Esophagus squamous epithelium (tissue), 5 donors: ENCODE measurements at places on chromosomes 3 and 15.

DNA sequence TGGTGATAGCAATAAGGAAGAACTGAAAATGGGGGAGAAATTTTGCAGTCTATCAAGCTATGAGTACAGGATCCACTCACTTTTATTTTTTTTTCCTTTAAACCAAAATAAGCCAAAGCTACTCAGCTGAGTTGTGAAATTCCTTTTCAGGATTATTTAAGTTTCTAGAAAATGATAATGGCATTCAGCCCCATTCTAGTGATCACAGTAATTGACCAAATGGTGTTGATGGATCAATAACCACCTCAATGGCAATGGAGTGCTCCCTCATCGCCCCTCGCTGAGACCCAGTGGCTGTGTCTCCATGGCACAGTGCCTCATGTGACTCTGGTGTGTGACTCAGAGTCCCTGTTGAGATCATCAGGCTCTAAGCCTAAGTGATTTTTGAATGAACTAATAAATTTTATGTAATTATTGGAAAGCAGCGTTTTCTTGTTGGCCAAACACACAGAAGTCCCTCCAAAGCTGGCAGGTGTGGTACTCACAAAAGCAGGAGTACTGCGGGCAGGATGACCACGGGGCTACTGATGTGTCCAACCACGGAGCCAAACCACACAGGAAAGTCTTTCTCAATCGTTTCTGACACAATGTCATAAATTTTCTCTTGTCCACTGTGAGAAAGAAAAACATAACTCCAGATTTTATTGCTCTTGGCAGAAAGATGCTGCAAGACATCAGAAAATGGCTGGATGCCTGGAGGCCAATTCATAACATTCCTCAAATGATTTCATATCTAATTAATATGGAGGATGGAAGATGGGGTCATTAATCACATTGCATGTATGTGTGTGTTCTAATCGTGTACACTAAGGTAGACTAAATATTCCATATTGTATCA is 14.4 kb upstream of the STARD5 start:
- DNase-seq, result no peak

- no peak for DNase-seq
Measured at GRCh38 chr3:184110316-184110725, 13.5 kb downstream of the HTR3E start.

GRCh38 chr3:79172241-79172640 is 595.6 kb downstream of the ROBO1 start:
- DNase-seq, result no peak

DNA sequence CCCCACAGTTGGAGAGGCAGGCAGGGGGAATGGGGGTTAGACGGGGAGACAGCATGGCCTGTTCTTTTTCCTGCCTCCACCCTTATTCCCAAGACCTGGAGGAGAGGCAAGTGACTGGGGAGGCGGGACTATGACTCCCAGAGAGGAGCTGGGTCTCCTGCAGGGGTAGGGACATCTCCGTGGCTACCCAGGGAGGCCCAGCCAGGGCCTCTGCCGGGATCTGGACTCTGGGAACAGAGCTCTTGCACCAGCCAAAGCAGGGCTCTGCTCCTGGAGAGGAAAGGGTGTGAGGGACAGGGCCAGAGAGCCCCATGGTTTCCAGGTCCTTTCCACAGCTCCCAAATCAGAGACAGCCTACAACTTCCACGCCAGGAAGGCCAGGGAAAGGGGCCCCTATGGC is 22.8 kb downstream of the CFAP100 start:
- no peak for DNase-seq

- no peak for DNase-seq
Measured at GRCh38 chr3:123333401-123333800, 115.5 kb downstream of the ADCY5 start.

DNA sequence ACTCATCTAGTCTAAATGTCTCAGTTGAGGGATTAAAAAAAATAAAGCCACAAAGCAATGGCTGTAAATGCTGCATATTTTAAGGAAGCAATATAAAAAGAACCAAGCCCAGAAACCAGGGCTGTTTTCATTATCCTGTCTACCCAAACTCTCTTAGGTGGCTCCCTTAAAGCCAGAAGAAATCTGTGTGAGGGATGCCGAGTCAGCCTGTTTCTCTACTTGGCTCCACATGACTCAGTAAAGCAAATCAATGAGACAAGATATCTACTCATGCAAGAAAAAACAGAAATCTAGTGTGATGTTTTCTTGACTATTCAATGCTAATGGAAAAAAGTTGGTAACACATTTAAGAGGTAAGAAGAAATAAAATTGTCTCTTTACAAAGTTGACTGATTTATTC is 296.2 kb downstream of the ZBTB20 start:
- DNase-seq, result no peak

- DNase-seq, result no peak
Measured at GRCh38 chr3:17623464-17623863, 119.0 kb downstream of the TBC1D5 start.

GRCh38 chr3:72977060-72977808 is 19.4 kb upstream of the PPP4R2 start:
- DNase-seq, result no peak

DNA sequence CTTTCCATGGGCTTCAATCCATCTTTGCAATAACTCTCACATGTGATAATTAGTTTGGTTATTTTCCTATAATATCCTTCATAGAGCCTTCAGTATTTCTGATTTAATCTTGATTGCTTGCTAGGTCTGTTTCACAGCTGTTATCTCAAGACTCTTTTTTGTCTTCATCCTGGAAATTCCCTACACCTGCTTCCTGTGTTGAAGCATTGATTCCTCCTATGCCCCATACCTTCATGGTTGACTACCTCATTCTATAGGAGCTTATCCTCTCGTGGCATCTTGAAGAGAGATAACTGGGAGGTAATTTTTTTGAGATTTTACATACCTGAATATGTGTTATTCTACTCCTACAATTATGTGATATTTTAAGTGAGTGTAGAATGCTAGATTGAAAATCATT is 26.7 kb downstream of the PIK3CA start:
- DNase-seq, result no peak

- no peak for DNase-seq
Measured at GRCh38 chr3:185365291-185366073, 2.5 kb downstream of the MAP3K13 start.

- no peak for DNase-seq
Measured at GRCh38 chr15:68524753-68525584, 53.8 kb upstream of the CORO2B start.

DNA sequence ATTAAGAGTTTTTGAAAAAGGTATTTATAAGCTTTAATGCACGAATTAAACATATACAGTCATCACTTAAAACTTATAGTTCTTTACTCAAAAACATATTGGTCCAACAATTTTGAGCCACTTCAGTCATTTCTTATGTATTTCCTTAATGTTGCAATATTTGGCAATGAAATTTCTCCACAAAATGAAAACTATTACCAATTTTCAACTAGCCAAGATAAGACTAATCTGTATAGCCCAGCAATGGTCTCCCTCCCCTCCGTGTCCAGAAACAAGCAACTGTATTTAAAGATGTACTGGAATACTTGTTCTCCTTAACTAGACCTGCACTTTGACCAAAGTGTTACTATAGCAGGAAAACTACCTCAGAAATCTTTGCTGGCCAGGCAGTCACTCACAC is 9.2 kb downstream of the ARF4 start:
- DNase-seq, result no peak

- no peak for DNase-seq
Measured at GRCh38 chr15:69400850-69401249, 13.3 kb upstream of the KIF23 start.

- no peak for DNase-seq
Measured at GRCh38 chr15:57924598-57924997, 140.9 kb downstream of the ALDH1A2 start.

GRCh38 chr3:18732474-18732873 is 307.3 kb upstream of the SATB1 start:
- no peak for DNase-seq

GRCh38 chr3:98038286-98038685 is 3.2 kb upstream of the GABRR3 start:
- DNase-seq, result no peak

DNA sequence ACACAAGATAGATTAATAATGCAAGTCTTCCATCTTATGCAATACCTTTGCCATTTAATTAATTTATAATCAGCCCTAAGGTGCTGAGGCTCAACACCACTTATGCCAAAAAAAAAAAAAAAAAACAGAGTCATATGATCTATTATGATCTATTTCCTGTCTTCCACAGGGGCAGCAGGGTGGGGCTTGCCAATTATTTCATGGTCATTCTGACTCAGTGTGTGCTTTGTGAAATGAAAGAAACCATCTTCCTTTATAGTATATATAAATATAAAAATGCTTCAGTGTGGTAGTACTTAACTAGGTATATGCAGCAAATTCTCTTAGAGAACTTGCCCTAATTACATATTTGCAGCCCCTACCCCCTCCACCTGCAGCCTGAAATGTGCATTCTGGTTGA is 7.2 kb upstream of the RARB start:
- no peak for DNase-seq

- DNase-seq, result no peak
Measured at GRCh38 chr15:68592054-68592453, 13.3 kb downstream of the CORO2B start.

DNA sequence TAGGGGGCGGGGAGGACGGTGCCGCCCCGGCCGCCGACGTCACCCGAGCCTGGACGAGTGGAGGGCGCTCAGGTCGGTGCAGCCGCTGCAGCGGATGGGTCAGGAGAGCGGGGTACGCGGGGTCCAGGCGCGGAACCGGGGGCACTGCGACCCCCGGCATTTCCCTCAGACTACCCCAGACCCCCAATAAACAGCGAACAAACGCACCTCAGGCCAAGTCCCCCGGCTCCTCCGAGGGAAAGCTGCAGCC is 78.9 kb downstream of the IQSEC1 start:
- no peak for DNase-seq

GRCh38 chr3:172710664-172711453 is at the start of gene NCEH1:
TSS of gene NCEH1 (minus strand) at chr3:172711067. CDS start at chr3:172710984, 83 bp downstream.
- DNase-seq, result peak; percentile 28

DNA sequence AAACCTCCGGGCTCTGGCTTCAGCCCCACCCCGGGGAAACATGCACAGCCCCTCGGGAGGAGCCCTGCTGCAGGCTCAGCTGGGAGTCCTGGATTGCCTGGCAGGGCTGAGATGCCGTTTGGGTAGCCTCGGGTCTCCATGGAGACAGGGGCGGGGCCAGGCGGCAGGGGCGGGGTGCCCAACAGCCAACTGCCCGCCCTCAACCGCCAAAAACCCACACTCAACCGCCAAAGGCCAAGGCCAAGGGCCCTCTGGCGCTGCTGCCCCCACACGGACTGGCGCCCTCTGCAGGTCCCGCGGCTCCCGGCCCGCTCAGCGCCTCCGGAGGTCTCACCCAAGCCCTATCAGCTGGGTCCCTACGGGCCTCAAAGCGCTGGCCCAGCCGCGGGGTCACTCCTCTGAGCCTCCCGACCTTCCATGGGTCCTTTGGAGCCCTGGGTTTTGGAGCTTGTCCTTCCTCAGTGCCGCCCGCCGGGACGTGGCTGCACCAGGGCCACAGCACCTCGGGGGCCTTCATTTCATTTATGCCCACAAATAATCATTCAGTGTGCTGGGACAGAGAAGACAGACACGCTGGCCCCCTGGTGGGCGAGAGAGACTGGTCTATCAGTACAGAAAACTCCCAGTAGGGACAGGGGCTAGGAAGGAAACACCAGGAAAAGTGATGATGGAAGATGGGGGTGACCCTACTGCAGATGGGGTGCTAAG is 33.5 kb upstream of the ACAD9 start:
- no peak for DNase-seq

DNA sequence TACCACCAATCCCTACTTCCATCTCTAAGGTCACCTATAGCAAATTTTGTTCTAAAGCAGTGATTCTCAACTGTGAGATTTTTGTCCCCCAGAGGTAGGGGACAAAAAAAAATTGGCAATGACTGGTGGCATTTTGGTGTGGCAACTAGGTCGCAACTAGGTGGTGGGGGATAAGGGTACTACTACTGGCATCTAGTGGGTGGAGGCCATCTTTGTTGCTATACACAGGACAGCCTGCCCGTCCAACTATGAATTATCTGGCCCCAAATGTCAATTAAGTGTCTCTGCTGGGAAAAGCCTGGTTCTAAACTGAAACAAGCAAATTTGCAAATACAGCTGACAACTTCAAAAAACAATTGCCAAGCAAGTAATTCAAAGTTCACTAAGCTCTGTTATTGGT is 1.4 kb downstream of the MTMR10 start:
- no peak for DNase-seq

DNA sequence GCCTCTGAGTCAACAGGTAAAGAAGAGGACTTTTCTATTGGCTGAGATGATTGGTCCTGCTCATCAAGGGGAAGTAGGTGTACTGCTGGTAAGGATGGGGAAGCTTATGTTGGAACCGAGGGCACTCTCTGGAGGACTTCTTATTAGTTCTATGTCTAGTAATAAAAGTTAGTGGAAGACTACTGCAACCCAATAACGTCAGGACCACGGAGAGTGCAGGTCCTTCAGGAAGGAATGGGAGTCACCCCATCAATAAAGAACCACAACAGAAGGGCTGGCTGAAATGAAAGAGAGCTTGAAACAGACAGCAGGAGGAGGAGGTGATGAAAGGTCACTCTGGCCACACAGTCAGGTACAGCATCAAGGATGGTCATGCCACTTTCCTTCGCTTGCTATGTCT is 68.8 kb upstream of the PRR23E start:
- no peak for DNase-seq

DNA sequence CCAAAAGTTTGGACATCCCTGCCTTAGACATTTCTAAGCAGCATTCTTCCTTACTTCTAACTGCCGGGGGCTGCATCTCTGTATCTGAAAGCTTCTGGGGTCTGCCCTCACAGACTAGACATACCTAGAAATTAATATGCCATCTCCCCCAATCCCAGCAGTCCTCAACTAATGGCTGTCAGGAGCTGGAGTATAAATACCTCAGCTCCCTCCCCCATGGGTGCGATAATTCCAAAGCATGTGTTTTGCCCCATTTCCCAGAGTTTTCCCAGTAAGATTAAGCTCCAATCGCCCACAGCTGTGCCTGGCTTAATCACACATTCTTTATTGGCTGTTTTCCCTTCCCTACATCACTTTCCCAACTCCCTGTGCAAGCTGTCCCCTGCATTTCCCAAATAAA is 13.8 kb upstream of the VPS8 start:
- DNase-seq, result no peak

GRCh38 chr3:71771884-71772283 is 13.1 kb downstream of the PROK2 start:
- no peak for DNase-seq

DNA sequence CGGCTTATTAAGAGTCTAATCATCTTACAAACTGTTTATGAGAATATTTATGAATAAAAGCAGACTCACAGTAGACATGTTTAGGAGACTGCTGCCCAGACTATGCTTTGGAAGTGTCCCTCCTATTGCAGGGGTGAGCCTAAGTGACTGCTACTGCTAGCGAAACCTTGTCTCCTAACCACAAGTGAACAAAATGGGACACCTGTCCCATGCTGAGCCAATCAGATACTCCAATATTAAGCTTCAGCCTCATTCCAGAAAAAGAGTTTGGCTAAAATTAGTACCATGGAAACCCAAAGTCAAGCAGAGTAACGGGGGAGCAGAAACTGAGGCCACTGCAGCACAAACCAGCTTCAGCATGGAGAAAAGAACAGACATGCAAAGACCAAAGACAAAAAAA is 4.6 kb downstream of the DENND6A start:
- DNase-seq, result no peak
